Activated naive CD4-positive, alpha-beta T cell (primary cell): ENCODE measurements at places on chromosomes 2 and 18.

- no peak for DNase-seq
These were observed 176.0 kb downstream of the MIB1 start for GRCh38 chr18:21916594-21916993.

- no peak for DNase-seq
These were observed 102.5 kb upstream of the ST8SIA3 start for GRCh38 chr18:57249883-57250282.

DNA sequence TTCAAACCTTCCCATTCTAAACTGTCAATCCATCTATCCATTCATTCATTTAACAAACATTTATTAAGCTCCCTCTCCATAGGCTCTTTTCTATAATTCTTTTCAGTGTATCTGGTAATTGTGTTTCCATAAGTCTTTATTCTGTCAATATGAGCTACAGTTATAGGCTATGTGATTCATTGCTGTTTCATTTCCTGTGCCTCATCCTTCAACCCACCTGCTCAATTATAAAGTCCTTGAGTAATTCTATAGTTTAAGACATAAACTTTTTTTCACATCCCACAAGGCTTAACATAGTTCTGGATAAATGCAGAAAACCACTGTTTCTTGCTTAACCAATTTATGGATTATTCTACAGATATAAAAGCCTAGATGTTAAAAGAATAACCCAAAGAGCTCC lies 84.2 kb upstream of the PIK3C3 start:
- DNase-seq, result no peak

GRCh38 chr2:88841224-88841929 lies 149.9 kb downstream of the RPIA start:
- DNase-seq, result no peak

DNA sequence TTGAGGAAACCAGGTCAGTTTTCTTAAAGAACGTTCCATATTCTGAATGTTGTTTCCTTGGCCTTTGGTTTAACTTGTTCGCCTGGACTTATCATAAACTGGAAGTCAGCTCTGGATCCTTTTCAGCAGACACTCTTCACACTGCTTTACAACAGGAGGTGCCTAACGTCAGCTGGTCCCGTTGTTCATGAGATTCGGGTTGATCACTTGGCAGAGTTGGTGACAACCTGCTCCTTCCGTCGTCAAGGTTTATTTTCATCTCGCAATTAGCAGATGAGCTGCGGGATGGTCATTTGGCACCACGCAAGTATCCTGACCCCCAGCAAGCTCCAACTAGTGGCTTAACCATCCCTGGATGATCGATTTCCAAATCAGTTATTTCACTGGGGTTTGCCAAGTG lies 23.0 kb upstream of the BIN1 start:
- DNase-seq, result no peak

DNA sequence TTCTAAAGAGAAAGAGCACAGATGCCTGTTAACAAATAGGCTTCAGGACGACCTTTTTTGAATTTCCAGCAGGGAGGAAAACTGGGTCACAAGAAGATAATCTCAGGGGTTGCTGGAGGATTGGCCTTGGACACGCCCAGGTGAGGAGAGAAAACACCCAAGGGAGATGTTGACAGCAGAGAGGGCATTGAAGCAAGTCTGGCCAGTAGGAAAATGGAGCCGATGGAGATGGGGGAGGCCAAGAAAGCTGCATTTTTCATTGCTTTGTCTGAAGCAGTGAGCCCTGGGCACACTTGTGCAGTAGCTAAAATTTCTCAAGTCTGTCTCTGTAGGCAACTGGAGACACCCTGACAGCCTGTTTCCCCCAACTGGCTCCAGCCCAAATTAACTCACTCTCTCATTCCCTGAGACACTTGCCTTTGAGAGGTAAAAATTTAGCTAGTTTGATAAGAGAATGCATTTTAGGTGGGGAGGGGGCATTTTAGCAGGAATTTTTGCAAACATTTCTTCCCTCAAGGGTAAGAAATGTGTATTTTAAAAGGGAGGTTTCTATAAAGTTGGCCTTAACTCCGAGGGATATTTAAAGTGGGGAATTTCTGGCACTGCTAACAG lies 165.5 kb downstream of the TGIF1 start:
- no peak for DNase-seq

DNA sequence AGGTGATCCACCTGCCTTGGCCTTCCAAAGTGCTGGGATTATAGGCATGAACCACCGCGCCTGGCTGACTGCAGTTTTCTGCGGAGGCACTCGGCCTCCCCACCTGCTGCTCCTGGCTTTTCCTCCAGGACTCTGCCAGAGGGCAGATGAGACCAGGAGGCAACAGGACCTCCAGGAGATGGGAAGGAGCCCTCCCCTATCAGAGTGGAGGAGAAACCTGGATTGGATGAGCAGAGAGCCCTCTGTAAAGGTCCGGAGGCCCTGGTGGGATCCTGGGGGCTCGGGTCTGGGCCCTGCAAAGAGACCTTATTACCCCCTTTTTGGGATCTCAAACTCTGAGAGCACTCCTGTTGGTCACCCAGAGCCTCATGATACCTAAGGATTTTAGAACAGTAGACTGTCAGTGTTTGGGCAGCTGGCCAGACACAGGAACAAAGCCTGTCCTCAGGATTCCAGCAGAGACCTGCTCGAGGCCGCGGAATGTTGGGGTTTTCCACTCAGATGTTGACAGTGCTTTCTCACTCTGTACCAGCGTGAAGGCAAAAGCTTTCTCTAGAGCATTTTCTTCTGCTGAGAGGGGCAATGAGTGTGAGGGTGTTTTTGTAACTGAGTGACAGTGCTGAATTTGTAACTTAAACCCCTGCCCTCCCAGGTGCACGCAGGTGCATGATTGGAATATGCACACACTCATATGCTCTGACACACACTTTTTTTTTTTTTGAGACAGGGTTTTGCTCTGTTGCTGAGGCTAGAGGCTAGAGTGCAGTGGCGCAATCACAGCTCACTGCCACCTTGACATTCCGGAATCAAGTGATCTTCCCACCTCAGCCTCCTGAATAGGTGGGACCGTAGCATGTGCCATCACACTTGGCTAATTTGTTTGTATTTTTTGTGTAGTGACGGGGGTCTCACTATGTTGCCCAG lies 48.4 kb downstream of the NPPC start:
- DNase-seq, result no peak

DNA sequence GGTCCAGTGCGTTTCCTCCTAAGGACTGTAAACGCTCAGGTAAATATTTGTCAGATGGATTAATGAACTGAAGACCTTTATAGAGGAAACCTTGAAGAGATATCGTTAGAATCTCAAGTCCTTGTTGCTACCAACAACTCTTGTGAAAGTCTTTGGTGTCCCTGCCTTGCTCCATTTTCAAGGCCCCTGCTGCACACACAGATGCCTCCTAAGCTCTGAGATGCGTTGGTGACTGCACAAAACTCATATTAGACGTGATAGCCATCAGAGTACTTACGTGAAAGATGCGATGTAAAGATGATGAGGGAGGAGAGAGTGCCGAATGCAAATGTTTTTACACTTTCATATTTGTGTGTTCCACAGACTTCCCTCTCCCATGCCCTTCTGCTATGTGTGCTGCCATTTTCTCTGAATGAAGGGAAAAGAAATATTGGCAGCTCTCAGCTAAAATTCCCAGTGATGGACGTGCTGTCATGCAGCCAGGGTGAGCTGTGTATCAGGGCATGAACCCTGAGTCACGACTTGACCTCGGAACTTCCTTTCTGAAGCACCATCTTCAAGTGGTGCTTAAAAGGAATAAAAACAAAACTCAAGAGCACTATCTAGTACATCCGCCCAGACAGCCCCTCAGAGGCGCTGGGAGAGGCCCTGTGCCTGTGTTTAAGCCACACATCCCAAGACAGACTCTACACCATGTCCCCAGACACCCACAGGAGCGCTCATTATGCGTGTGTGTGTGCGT lies 117.4 kb downstream of the FAM210A start:
- DNase-seq, result no peak

DNA sequence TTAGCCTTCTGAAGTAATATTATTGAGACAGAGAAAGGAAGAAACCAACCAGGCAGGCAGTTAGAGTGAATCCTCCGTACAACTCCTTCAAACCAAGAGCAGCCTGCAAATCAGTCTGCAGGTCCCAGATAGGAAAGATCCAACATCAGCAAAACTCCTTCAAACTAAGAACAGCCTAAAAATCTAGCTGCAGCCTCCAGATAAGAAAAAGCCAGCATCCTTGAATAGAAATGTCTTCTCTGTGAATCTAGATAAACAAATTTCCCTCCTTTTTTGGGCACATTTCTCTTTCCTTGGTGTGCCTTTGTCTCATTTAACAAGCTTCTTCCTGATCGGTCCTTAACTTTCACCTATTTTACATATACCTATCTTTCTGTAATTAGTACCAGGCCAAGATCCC lies 1004.6 kb upstream of the TMEFF2 start:
- no peak for DNase-seq

- DNase-seq, result no peak
These were observed 8.6 kb downstream of the CLASP1 start for GRCh38 chr2:121640380-121641316.

DNA sequence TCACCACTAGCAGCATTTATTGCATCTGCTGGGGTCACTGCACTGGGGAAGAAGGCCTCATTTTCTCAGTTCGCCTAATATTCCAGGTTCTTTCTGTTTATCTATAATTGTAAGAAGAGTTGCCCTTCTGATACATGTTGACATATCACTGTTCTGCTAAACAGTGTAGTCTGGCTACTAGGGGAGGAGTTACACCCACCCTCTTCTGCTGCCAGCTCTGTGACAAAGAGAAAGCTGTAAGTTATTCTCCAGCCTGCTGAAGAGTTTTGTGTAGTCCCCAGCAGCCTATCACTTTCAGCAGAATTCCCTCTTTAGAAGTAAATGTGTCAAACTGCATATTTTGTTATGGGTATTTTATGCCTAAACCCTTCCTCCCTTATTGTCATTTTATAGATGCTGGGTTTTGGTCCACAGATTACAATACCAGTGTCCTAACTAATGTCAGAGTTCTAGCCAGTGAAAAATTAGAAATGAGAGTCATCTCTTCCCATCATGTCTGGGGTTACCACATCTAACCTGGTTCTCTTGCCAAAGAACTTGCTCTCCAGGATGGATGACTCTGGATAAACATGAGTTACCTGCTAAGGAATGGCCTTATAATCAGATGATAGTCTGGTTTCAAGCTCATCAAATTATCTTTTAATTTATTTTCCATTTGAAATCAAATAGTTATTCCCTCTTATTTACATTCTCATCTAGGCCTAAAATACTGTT lies 5.6 kb upstream of the MBOAT2 start:
- no peak for DNase-seq

DNA sequence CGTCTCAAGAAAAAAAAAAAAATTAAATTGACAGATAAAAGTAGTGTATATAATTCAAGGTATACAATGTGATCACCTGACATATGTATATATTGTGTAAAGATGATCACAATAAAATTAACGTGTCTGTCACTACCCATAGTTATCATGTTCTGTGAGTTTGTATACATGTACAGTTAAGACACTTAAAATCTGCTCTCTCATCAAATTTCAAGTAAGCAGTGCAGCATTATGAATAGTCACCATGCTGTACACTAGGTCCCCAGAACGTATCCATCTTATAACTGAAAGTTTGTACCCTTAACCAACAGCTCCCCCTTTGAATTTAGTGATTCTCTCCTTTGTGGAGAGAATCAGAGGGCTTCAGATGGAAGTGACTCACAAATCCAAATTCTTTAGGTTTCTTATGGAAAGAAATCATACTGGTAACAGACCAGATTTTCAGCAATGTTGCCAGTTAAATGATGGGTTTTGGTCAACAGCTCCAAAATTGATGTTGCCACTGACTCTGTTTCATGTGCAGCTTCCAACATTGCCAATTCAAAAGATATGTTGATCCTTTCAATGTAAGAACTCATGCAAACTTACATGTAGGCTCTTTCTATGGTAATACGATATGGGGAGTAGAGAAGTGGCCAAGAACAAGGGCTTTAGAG lies 281.5 kb downstream of the AFF3 start:
- no peak for DNase-seq

DNA sequence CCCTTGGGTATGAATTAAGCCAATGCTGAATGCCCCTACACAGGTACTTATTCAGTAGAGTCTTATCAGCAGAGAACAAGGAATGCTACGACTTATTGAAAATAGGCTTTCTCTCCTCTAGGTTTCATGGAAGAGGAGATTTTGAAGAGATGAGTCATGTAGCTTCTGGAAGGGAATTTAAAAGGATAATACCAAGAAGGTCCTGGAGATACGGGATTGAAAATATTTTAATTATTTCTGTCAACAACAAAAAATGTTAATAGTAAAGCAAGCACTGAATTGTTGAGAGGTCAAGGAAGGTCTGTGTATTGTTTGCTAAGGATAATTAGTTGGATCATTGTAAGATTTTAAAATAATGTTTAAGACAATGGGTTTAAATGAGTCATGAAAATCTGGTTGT lies 293.0 kb upstream of the SPHKAP start:
- no peak for DNase-seq

DNA sequence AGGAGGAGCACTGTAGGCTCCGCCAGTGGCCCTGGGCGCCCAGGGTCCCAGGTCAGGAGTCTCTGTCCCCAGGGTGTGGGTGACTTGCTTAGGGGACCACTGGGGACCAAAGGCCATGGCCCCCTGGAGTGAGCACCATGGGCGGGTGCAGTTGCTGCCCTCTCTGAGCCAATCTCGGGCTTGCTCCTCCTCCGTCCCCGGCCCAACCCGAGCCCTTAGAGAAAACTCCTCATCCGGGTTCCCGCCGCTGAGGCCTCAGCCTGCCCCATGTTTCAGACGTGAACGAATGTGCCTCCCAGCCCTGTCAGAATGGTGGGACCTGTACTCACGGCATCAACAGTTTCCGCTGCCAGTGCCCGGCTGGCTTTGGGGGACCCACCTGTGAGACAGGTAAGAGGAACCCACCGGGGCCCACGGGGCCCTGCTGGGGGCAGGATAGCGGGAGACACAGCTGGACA lies 38.6 kb downstream of the SNED1 start:
- no peak for DNase-seq

- DNase-seq, result no peak
These were observed 79.6 kb downstream of the STPG4 start for GRCh38 chr2:47075361-47076125.

DNA sequence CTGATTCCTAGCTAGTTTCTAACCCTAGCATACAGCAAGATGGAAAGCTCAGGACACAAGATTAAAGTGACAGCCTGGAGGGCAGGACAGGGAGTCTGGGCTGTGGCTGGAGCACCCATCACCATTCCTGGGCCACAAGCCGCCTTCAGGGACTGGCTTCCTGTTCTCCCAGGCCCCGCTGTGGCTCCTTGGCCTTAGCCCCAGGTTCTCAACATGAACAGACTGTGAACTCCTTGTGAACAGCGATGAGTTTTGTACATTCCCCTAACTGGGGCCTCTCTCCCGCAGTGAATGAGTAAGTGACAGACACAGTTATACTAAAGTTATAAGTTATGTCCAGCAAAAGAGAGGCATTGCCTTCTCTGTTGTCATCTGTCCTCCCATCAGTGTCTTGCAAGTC lies 35.9 kb upstream of the SLC14A1 start:
- no peak for DNase-seq
